ENCODE measurements at places on chromosomes 1 and 21. TPM values are rescaled to one million over a fixed set of nuclear protein-coding genes. Genes with fewer than 3 reads are reported as not detected.

The AKNAD1 gene
- polyA plus RNA-seq, result 3.3 TPM

The PGLYRP3 gene
- polyA plus RNA-seq, result 21.5 TPM

The CFAP57 gene
- 0.02 TPM for polyA plus RNA-seq

The AUNIP gene
- polyA plus RNA-seq, result 1.1 TPM

The INKA2 gene
- 1.2 TPM for polyA plus RNA-seq

The AMY1C gene
- polyA plus RNA-seq, result 0.07 TPM

The GJA9 gene
- polyA plus RNA-seq, result 0.32 TPM

The SV2A gene
- 0.49 TPM for polyA plus RNA-seq

The ERI3 gene
- 26.1 TPM for polyA plus RNA-seq

The CCDC181 gene
- polyA plus RNA-seq, result not detected

The DENND2C gene
- polyA plus RNA-seq, result 35.6 TPM

The FMO4 gene
- 1.6 TPM for polyA plus RNA-seq

The FCGR1A gene
- 0.92 TPM for polyA plus RNA-seq

The FCER1A gene
- 20.8 TPM for polyA plus RNA-seq

The S100A1 gene
- polyA plus RNA-seq, result 0.93 TPM

The U2AF1 gene
- 41.5 TPM for polyA plus RNA-seq

The SPAG17 gene
- polyA plus RNA-seq, result 14.2 TPM

The RGS18 gene
- polyA plus RNA-seq, result 0.41 TPM

The IRF2BP2 gene
- 48.8 TPM for polyA plus RNA-seq

The ST6GALNAC5 gene
- 0.20 TPM for polyA plus RNA-seq

The CYP4A11 gene
- polyA plus RNA-seq, result 0.01 TPM

The C1orf159 gene
- 13.0 TPM for polyA plus RNA-seq

The CCDC185 gene
- polyA plus RNA-seq, result 0.04 TPM

The PLA2G2D gene
- not detected for polyA plus RNA-seq

The MAB21L3 gene
- polyA plus RNA-seq, result 7.8 TPM

The CHI3L2 gene
- 0.28 TPM for polyA plus RNA-seq

The LCE2C gene
- polyA plus RNA-seq, result not detected

The RASAL2 gene
- polyA plus RNA-seq, result 14.3 TPM

The RIMS3 gene
- 0.35 TPM for polyA plus RNA-seq

The LRRC39 gene
- 1.2 TPM for polyA plus RNA-seq

The SLC27A3 gene
- polyA plus RNA-seq, result 30.9 TPM

The BTF3L4 gene
- polyA plus RNA-seq, result 34.2 TPM

The GPR37L1 gene
- polyA plus RNA-seq, result 0.05 TPM

The ATAD3C gene
- 1.8 TPM for polyA plus RNA-seq

The ASAP3 gene
- 32.0 TPM for polyA plus RNA-seq

The C1QB gene
- polyA plus RNA-seq, result 29.1 TPM

The FOXD3 gene
- polyA plus RNA-seq, result 0.06 TPM

The IGSF5 gene
- polyA plus RNA-seq, result not detected

The GPR52 gene
- 0.05 TPM for polyA plus RNA-seq

The FCRL4 gene
- polyA plus RNA-seq, result not detected

The TMEM82 gene
- not detected for polyA plus RNA-seq

The ADCY10 gene
- 0.04 TPM for polyA plus RNA-seq

The MCOLN2 gene
- polyA plus RNA-seq, result 1.4 TPM

The RAB7B gene
- polyA plus RNA-seq, result 19.4 TPM

The GLIS1 gene
- polyA plus RNA-seq, result 0.18 TPM

The GBP6 gene
- polyA plus RNA-seq, result 344 TPM

The OR2L8 gene
- not detected for polyA plus RNA-seq

The GSTM1 gene
- polyA plus RNA-seq, result 125 TPM

The AQP10 gene
- not detected for polyA plus RNA-seq

The CLCA4 gene
- 356 TPM for polyA plus RNA-seq

The PGLYRP4 gene
- 3.1 TPM for polyA plus RNA-seq

The RIMKLA gene
- 0.12 TPM for polyA plus RNA-seq

The KCNJ9 gene
- not detected for polyA plus RNA-seq

The TEDDM1 gene
- 0.06 TPM for polyA plus RNA-seq

The RGSL1 gene
- polyA plus RNA-seq, result not detected

The CCDC27 gene
- polyA plus RNA-seq, result not detected

The SLAMF1 gene
- 0.29 TPM for polyA plus RNA-seq

The LCE1E gene
- 0.04 TPM for polyA plus RNA-seq

The CACYBP gene
- 24.2 TPM for polyA plus RNA-seq

Measured in esophagus (tissue), 2 donors.